ENCODE measurements at places on chromosomes 16 and 17. TPM values are rescaled to one million over a fixed set of nuclear protein-coding genes. Genes with fewer than 3 reads are reported as not detected.
A peak's percentile ranks its signal among the peaks of the same experiment; 100 is the strongest.

The LRRC46 gene
- total RNA-seq = 1.1 TPM

The PTX4 gene
- total RNA-seq = not detected

DNA sequence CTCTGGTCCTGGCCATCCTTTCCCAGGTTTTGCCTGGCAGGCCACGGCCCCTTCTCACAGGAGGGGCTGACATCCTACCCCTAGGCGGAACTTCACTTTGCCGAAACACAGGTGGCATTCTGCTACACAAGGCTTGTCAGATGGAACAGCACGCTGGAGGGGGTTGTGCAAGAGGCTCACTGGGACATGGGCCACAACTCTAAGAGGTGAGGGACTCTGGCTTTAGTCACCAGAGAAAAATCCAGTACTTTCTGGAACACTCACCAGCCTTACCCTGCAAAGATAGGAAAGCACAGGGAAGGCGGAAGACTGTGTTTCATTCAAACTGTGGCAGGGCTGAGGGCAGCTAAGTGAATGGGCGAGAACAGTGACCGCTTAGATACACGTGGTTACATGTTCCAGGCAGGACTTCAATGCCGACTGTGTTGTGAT lies 18.3 kb downstream of the CDC42EP4 start:
- H3K27me3 ChIP-seq = no peaks in the 10 kb centered on the region
- H3K4me1 ChIP-seq = peaks cover 6% of the 10 kb centered on the region
- H3K27ac ChIP-seq = no peak overlapping the region
- DNase-seq = no peak

GRCh38 chr17:80722661-80723060 lies 178.0 kb downstream of the RPTOR start:
- no peak overlapping the region for H3K27ac ChIP-seq
- no peaks in the 10 kb centered on the region for H3K36me3 ChIP-seq
- no peak for DNase-seq
- H3K4me3 ChIP-seq = no peak overlapping the region

GRCh38 chr17:59405944-59406705 lies 74.7 kb downstream of the YPEL2 start:
- no peak overlapping the region for H3K4me3 ChIP-seq
- no peak for DNase-seq
- H3K27me3 ChIP-seq = no peaks in the 10 kb centered on the region
- H3K4me1 ChIP-seq = no peaks in the 10 kb centered on the region
- H3K27ac ChIP-seq = no peak overlapping the region

The SYNGR3 gene
- 2.3 TPM for total RNA-seq

DNA sequence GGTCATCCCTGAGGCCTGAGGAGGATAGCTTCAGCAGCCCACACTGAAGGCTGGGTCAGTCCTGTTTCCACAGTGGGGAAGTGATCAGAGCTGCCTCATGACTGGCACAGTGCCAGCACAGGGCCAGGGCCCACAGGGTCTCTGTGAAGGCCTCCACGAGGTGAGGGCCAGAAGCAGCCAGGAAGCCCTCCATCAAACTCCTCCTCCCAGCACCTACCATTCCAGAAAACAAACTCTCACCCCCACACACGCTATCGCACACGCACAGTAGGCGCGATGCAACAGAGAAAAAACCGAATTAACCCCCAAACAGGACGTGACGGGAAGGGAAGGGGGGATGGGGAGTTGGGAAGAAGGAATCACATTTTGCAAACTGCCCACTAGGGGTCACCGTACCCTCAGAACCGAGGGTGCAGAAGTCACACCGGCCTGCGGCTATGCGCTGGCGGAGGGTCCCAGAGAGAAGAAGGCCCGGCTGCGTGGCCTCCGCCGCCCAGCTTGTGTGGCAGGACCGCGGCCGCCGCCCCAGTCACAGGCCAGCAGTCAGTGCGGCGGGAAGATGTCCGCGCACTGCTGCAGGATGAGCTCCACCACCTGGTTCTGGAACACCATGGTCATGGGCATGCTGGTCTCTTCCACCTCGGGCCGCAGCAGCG lies 37.6 kb downstream of the ARHGAP27 start:
- H3K27me3 ChIP-seq = no peaks in the 10 kb centered on the region
- peak overlapping the region; percentile 15 for H3K4me3 ChIP-seq
- no peaks in the 10 kb centered on the region for H3K36me3 ChIP-seq
- peak; percentile 75 for DNase-seq
- H3K27ac ChIP-seq = no peak overlapping the region

GRCh38 chr16:10839279-10839666 lies 20.7 kb upstream of the TVP23A start:
- no peak for DNase-seq
- H3K27me3 ChIP-seq = peaks cover 31% of the 10 kb centered on the region
- no peak overlapping the region for H3K27ac ChIP-seq
- no peaks in the 10 kb centered on the region for H3K36me3 ChIP-seq
